ENCODE measurements at places on chromosomes 1 and 21.

GRCh38 chr21:28883931-28884330 is 108.7 kb downstream of the LTN1 start:
- DNase-seq: no peak

DNA sequence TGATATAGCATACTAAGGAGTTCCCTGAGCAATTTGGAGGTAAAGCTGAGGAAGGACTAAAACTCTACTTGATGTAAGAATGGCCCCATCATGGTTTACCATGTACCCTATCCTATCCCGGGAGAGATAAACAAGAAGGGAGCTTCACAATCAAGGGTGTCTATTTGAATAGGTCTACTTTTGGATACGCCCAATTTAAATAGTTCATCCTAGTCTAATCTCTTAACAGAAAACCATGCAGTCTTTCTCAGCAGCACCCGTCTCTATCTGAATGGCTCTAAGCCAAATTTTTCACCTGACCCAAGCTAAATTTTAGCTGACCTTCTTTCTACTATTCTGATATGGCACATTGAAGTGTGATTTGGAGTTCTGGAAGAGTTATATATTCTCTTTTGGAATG is 122.0 kb downstream of the TNNI3K start:
- no peak for DNase-seq

- DNase-seq: no peak
Observed at GRCh38 chr1:217770918-217771317, 139.8 kb downstream of the SPATA17 start.

GRCh38 chr1:1120096-1120495 is 4.2 kb upstream of the C1orf159 start:
- DNase-seq: no peak

- DNase-seq: no peak
Observed at GRCh38 chr1:201128476-201128875, 1.5 kb upstream of the ASCL5 start.

- no peak for DNase-seq
Observed at GRCh38 chr1:90513956-90514355, 203.1 kb downstream of the BARHL2 start.

GRCh38 chr1:5992814-5993555 is 760 bp upstream of the NPHP4 start:
- peak; percentile 30 for DNase-seq

- no peak for DNase-seq
Observed at GRCh38 chr1:209862391-209863356, 34.9 kb downstream of the UTP25 start.

GRCh38 chr1:55584526-55585401 is 369.6 kb upstream of the USP24 start:
- no peak for DNase-seq

- DNase-seq: no peak
Observed at GRCh38 chr1:45258059-45258650, 51.8 kb upstream of the ZSWIM5 start.

- no peak for DNase-seq
Observed at GRCh38 chr1:191675856-191676783, 482.1 kb upstream of the RGS18 start.

DNA sequence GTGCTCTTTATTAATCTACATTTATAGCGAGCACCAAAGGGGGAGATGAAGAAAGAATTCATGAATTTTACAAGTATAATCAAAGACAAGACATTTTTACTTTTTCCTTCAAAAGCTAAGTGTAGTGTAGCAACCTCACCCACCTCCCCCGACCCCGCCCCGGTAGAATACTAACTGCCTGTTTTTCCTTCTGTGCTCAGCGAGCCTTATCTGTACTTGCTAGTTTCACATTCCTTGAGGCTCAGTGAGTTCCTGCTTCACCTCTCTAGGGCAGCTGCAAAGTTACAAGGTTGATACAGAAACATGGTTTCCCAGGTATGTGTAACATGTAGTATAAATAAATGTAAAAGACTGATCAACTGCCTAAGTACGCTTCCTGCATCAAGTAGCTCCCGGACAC is 86.5 kb downstream of the LIPI start:
- DNase-seq: no peak

DNA sequence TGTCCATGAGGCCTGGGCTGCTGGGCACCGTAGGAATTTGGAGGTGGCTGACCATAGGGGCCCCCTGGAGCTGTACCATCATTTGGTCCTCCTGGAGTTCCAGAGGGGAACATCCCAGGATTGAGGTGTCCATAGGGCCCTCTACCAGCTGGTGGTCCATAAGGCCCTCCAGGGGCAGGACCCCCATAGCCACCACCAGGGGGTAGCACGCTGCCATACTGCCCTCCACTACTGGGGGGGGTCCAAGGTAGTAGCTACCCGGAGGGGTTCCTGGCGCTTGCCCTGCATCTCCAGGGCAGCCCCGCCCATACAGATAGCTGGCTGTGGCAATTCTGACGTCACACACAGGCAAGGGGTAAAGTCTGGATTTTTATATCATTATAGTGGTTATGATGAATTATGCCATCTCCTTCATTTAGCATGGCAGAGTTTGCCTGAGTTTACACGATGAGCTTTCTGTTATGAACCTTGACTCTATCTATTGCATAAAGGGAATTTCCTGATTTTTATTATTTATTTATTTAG is 13.2 kb downstream of the MDM4 start:
- DNase-seq: no peak

DNA sequence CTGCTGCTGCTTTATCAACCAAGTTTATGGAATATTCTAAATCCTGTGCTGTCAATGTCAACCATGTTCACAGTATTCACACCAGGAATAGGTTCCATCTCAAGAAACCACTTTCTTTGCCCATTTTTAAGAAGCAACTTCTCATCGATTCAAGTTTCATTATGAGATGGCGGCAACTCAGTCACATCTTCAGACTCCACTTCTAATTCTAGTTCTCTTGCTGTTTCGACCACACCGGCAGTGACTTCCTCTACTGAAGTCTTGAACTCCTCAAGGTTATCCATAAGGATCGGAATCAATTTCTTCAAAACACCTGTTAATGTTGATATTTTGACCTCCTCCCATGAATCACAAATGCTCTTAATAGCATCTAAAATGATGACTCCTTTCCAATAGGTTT is 39.7 kb upstream of the IFNLR1 start:
- DNase-seq: no peak

DNA sequence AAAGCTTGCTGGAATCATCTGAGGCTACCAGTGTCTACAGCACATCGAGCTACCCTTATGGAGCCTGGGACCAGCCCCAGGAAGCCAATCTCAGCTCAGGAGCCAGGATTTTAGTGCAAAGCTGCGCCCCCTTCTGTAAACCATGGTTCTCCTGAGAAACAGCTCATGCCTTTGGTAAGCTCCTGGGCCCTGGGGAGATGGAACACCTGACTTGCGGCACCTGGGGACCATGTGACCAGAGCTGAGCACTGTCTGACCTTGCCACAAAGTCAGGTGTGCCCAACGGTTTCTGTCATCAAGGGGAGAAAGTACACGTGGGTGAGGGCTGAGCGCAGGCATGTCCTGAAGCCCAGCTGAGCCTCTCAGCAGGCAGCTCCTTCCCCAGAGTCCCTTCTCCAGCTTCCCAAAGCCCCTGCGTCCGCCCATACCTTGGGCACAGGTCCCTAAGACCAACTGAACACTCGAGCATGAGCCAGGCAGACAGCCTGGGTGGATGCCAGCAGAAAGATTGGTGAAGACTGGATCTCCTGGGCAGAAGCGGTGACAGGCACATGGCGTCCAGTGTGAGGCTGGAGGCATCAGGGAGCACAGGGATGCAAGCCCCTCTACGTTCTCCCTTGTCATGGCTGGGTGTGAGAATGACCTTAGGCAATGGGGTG is 57.9 kb upstream of the TENT5B start:
- DNase-seq: no peak

DNA sequence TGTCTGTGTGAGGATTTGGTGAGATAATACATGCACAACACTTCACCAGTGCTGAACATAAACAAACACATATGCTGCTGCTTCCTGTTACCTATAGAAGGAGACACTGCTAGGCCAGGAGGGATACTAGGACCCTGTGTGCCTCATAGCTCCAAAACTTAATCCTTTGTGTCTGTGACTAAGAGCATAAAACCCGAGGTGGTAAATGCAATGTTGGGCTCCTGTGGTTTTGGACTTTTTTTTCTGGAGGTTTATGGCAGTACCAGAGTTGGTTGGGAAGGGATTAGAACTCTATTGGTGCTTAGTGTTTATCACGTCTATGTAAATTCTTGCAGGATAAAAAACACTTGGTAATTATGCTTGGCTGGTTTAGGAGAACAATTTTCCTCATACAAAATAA is 122.9 kb downstream of the NUF2 start:
- no peak for DNase-seq

DNA sequence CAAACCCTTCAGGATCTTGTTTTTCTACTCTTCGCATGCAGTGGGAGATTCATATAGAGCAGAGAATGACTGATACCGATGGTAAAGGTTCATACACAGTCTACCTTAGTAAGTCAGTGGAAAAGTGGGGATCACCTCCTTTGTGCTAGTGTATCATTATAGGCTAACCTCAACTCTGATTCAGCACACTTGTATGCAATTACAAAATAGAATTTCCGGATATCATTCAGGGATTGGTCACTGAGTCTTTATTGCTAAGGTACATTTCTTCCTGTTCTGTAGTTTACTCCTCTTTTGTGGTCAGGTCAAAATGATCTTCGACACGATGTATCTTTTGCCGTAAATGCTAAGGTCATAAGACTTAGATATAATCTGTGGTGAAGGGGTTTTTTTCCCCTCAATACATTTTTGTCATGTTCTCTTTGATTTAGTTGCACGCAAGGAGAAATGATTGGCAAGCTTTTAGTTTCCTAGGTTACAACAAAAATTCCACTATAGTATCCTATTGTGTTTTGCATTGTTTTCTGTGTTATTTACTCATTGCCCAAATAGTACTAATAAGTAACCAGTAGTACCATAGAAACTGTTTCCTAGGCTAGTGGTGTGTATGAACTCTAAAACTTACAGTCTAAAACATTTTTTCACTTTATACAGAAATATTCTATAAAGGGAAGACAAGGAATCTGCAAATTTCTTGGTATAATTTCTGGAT is 35.7 kb upstream of the PLA2G4A start:
- DNase-seq: no peak

- no peak for DNase-seq
Observed at GRCh38 chr1:93880731-93881130, 1.7 kb upstream of the DNTTIP2 start.

GRCh38 chr1:217919683-217920388 is 288.7 kb downstream of the SPATA17 start:
- no peak for DNase-seq

- no peak for DNase-seq
Observed at GRCh38 chr1:56433056-56433577, 146.2 kb downstream of the PLPP3 start.

DNA sequence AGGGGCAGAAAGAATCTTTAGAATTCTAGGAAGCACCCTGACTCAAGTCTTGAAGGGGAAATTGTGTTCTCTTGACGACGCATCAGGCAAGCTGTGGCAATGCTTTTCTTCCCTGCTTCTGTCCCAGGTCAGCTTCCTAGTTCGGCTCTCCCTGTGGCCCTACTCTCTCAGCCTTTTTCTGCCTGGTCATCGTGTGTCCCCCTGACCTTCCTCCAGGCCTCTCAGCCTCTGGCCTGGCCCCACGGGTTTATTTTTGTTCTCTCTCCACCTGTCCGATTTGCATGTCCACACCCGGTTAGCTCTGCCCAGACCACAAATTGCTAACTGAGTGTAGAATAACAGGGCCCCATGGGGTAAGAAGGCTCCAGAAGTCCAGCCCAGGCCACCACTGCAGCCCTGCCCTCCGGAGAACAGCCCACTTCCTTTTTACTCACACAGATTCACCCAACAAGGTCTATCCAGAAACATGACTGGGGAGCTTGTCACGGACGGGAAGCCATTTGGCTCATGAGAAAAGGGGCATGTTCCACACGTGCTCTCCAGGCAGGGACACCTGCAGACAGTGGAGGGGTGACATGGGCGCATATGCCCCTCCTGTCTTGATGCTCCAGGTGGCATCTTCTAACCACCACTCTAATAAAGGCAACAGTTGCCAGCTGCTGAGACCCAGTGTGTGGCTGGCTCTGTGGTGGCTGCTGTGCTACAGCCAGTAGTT is 9.8 kb downstream of the KCNN3 start:
- peak; percentile 42 for DNase-seq

DNA sequence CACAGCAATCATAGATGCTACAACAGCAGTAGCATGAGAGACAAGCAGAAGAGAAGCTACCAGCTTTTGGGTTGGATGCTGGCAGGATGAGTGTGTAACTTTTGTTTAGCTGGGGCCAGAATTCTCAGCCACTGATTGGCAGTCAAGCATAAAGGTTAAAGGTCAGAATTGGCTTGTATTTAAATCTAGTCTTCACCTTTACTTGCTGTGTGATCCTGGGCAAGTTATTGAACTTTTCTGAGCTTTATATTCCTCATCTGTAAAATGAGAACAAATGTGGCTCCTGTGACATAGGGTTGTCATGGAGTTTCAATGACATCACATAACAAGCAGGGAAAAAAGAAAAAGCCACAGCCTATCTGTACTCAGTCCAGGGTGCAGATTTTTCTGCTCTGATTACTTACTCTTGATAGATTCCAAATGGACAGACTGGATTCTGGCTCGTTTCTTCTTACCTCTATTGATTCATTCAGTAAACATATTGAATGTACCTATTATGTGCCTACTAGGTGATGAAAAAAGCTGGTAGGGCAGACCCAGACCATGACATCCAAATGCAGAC is 2.8 kb upstream of the AZIN2 start:
- no peak for DNase-seq

GRCh38 chr1:3020263-3020909 is 881 bp upstream of the ACTRT2 start:
- DNase-seq: no peak

DNA sequence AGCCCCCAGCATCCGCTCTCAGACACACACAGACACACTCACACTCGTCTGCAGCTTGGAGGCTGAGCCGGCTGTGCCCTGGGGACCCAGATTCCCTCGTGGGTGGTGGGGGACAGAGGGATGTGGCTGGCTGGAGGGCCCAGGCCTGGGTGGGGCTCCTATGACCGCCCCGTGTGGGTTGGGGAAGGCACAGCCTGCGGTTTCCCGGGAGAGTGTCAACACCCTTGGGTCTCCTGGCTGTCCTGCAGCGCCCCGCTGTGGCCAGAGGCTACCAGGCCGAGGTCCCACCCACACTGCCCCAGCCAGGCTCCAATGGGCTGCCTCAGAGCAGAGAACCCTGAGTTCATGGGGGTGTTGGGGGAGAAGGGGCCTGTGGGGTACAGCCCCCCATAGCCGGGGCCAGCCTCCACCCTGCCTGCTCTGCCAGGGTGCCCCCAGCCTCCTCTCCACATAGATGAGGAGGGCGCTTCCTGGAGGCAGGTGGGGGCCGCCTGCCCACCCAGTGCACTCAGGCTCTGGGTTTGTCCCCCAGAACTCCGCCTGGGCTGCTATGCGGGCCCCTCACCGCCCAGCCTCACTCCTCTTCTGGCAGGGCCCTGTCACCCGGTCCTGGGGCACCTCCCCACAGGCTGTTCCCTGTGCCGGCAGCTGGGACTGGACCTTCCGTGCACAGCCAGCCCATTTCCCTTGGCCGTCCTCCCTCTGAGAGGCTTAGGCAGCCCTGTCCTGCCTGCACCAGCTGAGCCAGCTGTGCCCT is at the start of gene TTC34:
TSS of gene TTC34 (minus strand) at position 159 of the 757 bp plus-strand sequence. CDS start 866 bp downstream, outside the sequence.
- peak; percentile 68 for DNase-seq
